H1 (cell line): ENCODE measurements at places on chromosomes 16 and 17. TPM values are rescaled to one million over a fixed set of nuclear protein-coding genes. Genes with fewer than 3 reads are reported as not detected.

- H3K27me3 ChIP-seq = no peaks in the 10 kb centered on the region
- peak within 1 kb of the TSS; percentile 58 for H3K4me3 ChIP-seq
- peak; percentile 82 for DNase-seq
- H3K36me3 ChIP-seq = peaks cover 20% of the 10 kb centered on the region; the same call in 1 of the 2 replicates
- no peak within 1 kb of the TSS for H3K27ac ChIP-seq
Observed at GRCh38 chr16:3012828-3013420, at the start of gene CLDN9. CLDN9 (plus strand) TSS chr16:3012923; CDS start chr16:3013363, 440 bp downstream.

- H3K4me1 ChIP-seq = peaks cover 20% of the 10 kb centered on the region
- H3K36me3 ChIP-seq = peaks cover 14% of the 10 kb centered on the region
- peak overlapping the region; percentile 30; the same call in 1 of the 2 replicates for H3K27ac ChIP-seq
Observed at GRCh38 chr17:42311240-42312034, 23.1 kb downstream of the STAT5A start.

NSMCE1 gene
- total RNA-seq = 16.6 and 18.4 TPM in 2 replicates

DNA sequence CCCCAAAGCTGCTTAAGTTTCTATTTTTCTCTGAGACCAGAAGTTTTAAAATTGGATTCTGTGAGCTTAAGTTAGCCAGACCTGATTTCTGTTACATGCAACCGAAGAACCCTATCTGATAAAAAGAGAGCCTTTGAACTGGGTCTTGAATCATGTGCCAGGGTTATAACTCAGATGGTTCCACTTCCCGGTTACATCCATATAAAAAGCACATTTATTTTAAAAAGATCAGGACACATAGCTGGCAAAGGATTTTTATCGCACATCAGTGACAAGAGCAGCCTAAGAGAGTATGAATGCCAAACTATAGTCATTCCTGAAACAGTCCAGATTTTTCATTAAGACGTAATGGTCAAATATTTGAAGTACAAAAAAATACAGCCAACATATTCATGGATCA is 32.5 kb upstream of the CLEC3A start:
- no peak for DNase-seq
- H3K4me1 ChIP-seq = peaks cover 16% of the 10 kb centered on the region
- H3K27ac ChIP-seq = no peak overlapping the region
- H3K4me3 ChIP-seq = no peak overlapping the region

DNA sequence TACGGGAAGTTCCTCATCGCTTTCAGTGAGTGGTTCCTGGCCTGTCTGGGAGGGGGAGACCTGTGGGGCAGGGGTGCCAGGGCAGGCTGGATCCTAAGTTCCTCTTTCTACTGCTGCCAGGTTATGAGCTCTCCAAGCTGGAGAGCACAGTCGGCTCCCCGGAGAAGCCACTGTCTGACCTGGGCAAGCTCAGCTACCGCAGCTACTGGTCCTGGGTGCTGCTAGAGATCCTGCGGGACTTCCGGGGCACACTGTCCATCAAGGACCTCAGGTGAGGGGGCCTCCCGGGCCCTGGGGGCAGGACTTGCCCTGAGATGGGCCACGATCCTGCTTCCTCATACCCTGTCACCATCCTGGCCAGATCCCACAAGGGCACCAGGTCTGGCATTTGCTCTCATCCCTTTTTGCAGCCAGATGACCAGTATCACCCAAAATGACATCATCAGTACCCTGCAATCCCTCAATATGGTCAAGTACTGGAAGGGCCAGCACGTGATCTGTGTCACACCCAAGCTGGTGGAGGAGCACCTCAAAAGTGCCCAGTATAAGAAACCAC is 5.1 kb downstream of the PRSS8 start:
- H3K27ac ChIP-seq = peak overlapping the region; percentile 70; the same call in 1 of the 2 replicates
- 0 out of 2 replicates have a peak overlapping the region, but pooled peaks have one; percentile 11 for H3K4me3 ChIP-seq
- no peaks in the 10 kb centered on the region for H3K27me3 ChIP-seq

OR3A3 gene
- not detected in 2 replicates for total RNA-seq

DNA sequence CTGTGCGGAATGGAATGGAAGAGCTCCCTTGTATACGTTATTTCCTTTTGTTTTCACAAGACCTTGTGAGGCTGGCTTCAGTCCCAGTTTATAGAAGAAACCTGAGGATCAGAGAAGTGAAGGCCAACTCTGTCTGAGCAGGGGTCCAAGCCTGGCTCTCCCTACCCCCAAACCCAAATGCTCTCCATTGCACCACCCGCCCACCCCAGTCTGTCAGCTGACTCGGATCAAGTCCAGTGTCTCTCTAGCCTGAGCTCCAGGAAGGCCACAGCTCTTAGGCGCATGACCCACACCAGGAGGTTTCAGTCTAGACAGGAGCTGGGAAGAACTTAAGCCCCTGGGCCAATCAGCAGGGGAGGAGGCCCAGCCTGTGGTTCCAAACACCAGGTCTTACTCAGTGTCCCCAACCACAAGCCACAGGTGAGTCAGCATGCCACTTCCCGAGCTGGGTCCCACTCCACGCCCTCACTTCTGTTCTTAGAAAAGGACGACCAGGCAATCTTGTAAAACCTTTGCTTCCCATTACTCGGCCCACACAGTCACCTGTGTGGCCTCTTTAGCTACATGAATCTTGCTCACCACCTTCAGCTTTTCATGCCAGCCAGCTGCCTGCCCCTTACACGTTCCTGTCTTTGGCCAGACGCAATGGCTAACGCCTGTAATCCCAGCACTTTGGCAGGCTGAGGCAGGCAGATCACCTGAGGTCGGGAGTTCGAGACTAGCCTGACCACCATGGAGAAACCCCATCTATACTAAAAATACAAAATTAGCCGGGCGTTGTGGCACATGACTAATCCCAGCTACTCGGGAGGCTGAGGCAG is 27.8 kb downstream of the TK2 start:
- no peaks in the 10 kb centered on the region for H3K4me1 ChIP-seq
- no peak for DNase-seq
- no peak overlapping the region for H3K27ac ChIP-seq
- no peak overlapping the region for H3K4me3 ChIP-seq
- H3K36me3 ChIP-seq = no peaks in the 10 kb centered on the region

GRCh38 chr16:79381603-79382042 is 218.9 kb downstream of the MAF start:
- DNase-seq = no peak
- H3K27ac ChIP-seq = no peak overlapping the region
- H3K27me3 ChIP-seq = no peaks in the 10 kb centered on the region
- H3K4me3 ChIP-seq = no peak overlapping the region

SLC47A1 gene
- total RNA-seq = 1.5 and 2.2 TPM in 2 replicates

GRCh38 chr17:77465358-77466041 is 324.7 kb downstream of the SEC14L1 start:
- no peaks in the 10 kb centered on the region for H3K27me3 ChIP-seq
- H3K27ac ChIP-seq = peak overlapping the region; percentile 76

- no peak for DNase-seq
- peaks cover 2% of the 10 kb centered on the region; the same call in 1 of the 2 replicates for H3K4me1 ChIP-seq
- H3K36me3 ChIP-seq = no peaks in the 10 kb centered on the region
- no peak overlapping the region for H3K27ac ChIP-seq
- H3K4me3 ChIP-seq = peak overlapping the region; percentile 51
Observed at GRCh38 chr17:36632916-36633771, 31.8 kb downstream of the MRM1 start.

DNA sequence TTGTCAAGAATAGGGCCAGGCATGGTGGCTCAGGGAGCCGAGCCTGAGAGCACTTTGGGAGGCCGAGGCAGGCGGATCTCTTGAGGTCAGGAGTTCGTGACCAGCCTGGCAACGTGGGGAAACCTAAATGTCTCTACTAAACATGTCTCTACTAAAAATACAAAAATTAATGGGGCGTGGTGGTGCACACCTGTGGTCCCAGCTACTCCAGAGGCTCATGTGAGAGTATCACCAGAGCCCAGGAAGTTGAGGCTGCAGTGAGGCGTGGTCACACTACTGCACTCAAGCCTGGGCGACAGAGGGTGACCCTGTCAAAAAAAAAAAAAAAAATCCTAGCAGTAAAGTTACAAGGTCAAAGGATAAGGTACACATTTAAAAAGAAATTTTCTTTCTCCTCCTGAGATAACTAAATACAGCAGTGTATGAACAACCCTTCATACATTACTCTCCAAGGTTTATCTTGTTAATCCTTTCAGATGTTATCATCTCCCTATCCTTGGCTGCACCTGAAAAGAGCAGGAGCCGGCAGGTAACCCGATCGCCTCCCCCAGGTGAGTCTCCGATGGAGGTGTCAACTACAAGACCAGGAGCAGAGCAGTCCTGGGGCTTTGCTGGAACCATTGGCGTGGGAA is 122.3 kb downstream of the GOSR1 start:
- H3K27ac ChIP-seq = no peak overlapping the region
- no peaks in the 10 kb centered on the region for H3K27me3 ChIP-seq
- H3K36me3 ChIP-seq = no peaks in the 10 kb centered on the region
- peak overlapping the region; percentile 81 for H3K4me3 ChIP-seq
- DNase-seq = no peak

- H3K4me1 ChIP-seq = peaks cover 6% of the 10 kb centered on the region
- no peak for DNase-seq
- H3K27ac ChIP-seq = no peak overlapping the region
- no peaks in the 10 kb centered on the region for H3K36me3 ChIP-seq
- no peaks in the 10 kb centered on the region for H3K27me3 ChIP-seq
- no peak overlapping the region for H3K4me3 ChIP-seq
Observed at GRCh38 chr17:41956522-41956921, 10.1 kb upstream of the CNP start.

GRCh38 chr16:35744726-35745125 is 2285.3 kb downstream of the TP53TG3F start:
- no peak overlapping the region for H3K4me3 ChIP-seq
- no peaks in the 10 kb centered on the region for H3K27me3 ChIP-seq
- H3K27ac ChIP-seq = no peak overlapping the region
- DNase-seq = no peak
- no peaks in the 10 kb centered on the region for H3K4me1 ChIP-seq
- H3K36me3 ChIP-seq = no peaks in the 10 kb centered on the region

CPHXL2 gene
- total RNA-seq = not detected in 2 replicates

GRCh38 chr16:82651921-82652601 is 25.3 kb downstream of the CDH13 start:
- no peaks in the 10 kb centered on the region for H3K27me3 ChIP-seq
- H3K4me1 ChIP-seq = no peaks in the 10 kb centered on the region
- no peak overlapping the region for H3K27ac ChIP-seq
- no peaks in the 10 kb centered on the region for H3K36me3 ChIP-seq
- no peak for DNase-seq

GRCh38 chr16:69511651-69512050 is 54.1 kb upstream of the NFAT5 start:
- no peak for DNase-seq
- H3K27me3 ChIP-seq = no peaks in the 10 kb centered on the region
- no peak overlapping the region for H3K4me3 ChIP-seq
- no peak overlapping the region for H3K27ac ChIP-seq
- H3K36me3 ChIP-seq = no peaks in the 10 kb centered on the region

- H3K27me3 ChIP-seq = no peaks in the 10 kb centered on the region
- H3K4me3 ChIP-seq = no peak overlapping the region
- no peaks in the 10 kb centered on the region for H3K4me1 ChIP-seq
- no peak overlapping the region for H3K27ac ChIP-seq
- DNase-seq = no peak
Observed at GRCh38 chr17:54867634-54868033, 33.0 kb upstream of the TOM1L1 start.

BANP gene
- total RNA-seq = 39.3 and 39.8 TPM in 2 replicates

DNA sequence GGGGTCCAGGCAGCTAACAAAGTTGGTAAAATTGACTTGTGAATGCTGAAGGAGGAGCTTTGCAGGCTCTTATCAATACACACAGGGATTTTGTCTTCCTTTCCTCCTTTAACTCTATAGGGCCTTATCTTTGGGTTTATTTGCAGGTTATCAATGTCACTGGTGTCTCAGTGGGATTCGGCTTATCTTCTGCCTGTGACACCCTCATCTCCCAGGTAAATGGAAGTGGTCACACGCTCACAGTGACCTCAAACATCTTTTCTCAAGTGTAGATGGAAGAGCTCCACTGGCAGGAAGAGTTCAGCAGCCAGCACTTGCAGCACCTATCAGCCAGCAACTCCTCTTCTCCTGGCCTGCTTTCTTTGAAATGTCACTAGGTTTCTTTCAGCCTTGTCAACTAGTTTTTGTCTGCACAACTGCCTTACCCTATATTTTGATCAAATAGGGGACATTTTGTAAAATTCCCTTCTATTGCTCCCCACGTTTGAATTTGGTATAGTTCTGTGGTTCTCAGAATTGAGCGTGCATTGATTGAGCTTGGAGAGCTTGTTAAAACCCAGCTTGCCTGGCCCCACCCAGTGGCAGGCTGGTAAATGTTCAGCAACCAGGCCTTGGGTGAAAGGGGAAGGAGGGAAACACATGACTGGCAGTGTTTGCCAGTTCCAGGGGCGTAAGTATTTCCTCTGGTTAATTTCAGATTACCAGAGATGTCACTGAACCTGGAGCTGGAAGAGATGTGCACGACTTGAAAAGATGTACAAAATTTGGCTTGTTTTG is 12.8 kb downstream of the SLC47A1 start:
- no peaks in the 10 kb centered on the region for H3K4me1 ChIP-seq
- H3K27me3 ChIP-seq = no peaks in the 10 kb centered on the region
- no peaks in the 10 kb centered on the region for H3K36me3 ChIP-seq
- DNase-seq = no peak
- H3K4me3 ChIP-seq = no peak overlapping the region
- H3K27ac ChIP-seq = no peak overlapping the region
